RCC 7860 (cell line): ENCODE measurements at places on chromosomes 12 and 14.

GRCh38 chr14:59189786-59190368 is 1.4 kb downstream of the DAAM1 start:
- DNase-seq = peak; percentile 81

- DNase-seq = no peak
Observed at GRCh38 chr12:101951002-101951670, 73.8 kb downstream of the DRAM1 start.

- DNase-seq = no peak
Observed at GRCh38 chr14:105838591-105839424, 312.4 kb downstream of the TMEM121 start.

DNA sequence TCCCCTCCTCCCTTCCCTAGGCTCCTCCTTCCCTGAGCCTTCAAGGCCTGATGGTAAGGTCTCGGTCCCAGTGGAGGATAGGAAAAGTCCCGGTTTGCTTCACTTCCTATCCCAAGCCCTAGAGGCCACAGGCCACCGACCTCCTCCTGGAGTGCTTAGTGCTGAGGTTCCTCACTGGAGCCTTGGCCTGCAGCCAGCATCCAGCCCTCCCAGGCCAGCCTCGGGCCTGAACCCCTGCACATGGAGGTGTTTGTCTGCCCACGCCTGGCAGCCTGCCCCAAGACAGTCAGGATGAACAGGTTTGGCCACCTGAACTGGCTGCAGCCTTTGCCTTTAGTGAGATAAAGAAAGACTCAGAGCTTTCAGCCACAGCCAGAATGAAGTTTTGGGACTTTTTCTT is 15.8 kb upstream of the KRT7 start:
- peak; percentile 51 for DNase-seq

GRCh38 chr12:49529414-49529813 is 9.4 kb upstream of the KCNH3 start:
- DNase-seq = no peak

GRCh38 chr14:68199554-68200151 is 380.1 kb downstream of the RAD51B start:
- peak; percentile 7 for DNase-seq

DNA sequence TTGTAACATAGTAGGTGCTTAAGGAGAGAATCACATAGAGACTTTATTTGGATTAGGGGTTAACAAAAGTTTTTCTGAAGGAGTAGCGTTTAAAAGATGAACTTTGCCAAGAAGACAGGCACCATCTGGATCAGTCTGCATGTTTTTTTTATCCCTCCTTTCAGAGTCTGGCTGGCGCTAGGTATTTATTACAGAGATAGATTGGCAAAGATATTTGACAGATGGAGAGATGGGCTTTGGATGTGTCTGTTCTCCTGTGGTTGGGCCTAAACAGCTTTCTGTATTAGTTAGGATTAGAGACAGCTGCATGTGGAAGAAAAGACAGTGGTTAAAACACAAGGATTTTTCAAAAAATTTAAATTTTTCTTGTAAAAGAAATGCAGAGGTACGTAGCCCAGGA is 133.9 kb downstream of the C12orf75 start:
- no peak for DNase-seq

GRCh38 chr12:112066566-112066965 is 42.0 kb downstream of the NAA25 start:
- DNase-seq = no peak

DNA sequence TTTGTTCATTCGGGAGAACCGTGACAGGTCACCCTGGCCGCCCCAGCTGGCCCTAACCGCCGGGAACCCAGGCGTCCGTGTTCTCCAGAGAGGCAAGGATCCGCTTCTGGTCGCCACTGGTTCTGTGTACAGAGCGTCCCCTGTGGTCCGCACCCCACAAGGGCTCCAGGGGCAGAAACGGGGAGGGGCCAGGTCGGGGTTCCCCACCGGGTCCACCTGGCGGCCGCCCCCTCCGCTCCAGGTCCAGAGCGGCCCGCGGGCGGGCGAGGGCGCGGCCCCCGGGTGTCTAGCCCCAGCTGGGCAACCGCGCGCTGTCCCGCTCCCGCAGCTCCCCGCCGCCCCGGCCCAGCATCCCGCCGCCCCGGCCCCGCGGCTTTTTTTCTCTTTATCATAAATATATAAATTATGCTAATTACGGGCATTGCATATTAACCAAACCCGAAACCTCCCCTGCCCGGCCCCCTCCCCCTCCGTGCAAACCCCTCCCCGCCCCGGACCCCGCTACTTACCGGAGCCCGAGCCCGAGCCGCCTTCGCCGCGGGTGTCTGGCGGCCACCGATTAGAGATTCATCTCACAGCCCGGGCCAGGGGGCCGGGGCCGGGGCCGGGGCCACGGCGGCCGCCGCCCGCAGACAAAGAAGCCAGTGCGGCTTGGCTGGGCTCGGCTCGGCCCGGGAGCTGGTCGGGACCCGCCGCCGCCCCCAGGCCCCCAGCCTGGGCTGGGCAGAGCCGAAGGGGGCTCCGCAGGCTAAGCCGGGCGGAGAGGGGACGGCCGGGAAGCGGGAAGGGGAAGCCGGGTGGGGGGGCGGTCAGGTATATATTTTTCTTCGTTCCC is 512 bp downstream of the POU6F1 start:
- no peak for DNase-seq

DNA sequence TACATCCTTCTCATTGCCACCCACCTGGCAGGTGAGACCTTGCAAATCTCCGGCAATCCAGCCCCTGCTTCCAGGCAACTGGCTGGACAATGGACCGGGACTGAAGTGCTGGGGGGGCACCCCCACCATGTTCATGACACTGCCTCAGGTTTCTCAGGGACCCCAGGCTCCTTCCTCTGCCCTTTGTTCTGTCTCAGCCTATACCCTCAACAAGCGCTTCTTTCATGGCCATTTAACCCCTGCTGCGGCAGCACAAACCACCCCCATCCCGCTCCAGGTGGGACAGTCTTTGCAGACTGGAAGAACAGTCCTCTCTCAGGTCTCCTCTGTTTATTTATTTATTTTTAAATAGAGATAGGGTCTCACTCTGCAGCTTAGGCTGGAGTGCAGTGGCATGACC is 7.6 kb downstream of the ISM2 start:
- no peak for DNase-seq

- DNase-seq = no peak
Observed at GRCh38 chr12:121595520-121595919, 14.7 kb upstream of the KDM2B start.

DNA sequence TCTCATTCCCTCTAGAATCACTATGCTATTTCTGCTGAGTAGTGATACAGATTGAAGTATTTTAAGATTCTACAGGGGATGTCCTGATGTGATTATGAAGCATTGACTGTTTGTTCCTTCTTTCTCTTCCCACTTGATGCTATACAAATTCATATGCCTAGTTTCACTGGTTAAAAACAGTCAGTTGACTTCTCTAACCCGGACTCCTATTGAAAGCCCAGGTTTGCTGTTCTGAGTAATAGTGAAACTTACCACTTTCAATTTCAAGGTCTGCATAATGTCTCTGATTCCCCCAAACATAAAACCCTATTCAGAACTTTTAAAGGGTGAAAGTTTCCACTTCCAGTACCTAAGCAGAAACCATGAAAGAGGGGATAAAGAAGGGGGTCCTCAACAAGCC is 117.7 kb upstream of the RPL10L start:
- DNase-seq = no peak

- peak; percentile 6 for DNase-seq
Observed at GRCh38 chr12:4579305-4580102, 17.5 kb downstream of the DYRK4 start.

GRCh38 chr12:102992297-102992696 is 34.8 kb downstream of the ASCL1 start:
- DNase-seq = no peak

- no peak for DNase-seq
Observed at GRCh38 chr12:86723326-86723725, 467.1 kb upstream of the MGAT4C start.

DNA sequence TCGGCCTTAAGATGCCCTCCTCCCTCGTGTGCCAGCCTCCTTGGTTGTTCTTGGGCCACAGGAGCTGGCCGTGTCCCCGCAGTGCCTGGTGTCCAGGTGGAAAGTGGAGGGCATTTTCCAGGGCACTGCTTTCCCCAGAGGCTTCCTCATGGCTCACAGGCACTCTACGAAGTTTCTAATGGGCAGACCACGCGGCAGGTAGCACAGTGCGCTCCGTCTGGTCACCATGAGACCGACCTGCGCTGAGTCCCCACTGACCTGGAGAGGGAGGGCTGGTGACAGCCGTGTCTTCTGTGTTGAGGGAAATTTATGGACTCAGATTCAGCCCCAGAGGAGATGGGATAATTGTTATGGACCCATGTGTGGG is 186.3 kb downstream of the ADGRD1 start:
- no peak for DNase-seq

DNA sequence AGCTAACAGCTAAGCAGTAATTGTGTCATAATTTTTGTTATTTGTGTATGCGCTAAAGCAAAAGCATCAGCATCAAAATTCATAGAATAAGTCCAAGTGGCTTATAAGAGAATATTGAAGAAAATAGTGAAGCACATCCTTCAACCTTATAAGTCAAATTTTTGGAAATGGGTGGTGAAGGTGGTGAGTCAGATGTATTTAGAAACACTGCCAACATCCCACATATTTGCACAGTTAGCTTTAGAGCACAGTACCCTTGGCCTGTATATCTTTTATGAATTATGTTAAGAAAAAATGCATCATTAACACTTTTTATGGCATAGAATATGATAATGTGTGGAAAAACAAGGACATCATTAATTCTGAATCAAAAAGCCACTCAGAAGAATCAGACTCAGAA is 8.0 kb downstream of the SYT10 start:
- no peak for DNase-seq

- DNase-seq = no peak
Observed at GRCh38 chr14:94689985-94690400, 77.8 kb downstream of the SERPINA3 start.

DNA sequence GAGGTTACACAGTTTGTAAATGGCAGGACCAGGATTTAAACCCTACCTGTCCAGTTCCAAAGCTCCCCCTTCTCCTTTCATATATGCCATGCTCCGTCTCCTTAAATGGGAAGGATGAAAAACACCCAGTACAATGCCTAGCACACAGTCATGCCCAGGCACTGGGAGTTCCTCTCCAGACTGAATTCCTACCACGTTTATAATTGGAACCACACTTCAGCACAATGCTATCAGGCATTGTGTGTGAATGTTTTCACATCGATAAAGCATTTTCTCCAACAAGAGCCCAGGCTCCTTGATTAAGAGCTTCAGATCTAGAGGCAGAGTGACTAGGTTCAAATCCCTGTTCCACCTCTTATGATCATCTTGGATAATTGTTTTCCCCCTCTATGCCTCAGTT is 2.7 kb upstream of the NUAK1 start:
- DNase-seq = no peak

DNA sequence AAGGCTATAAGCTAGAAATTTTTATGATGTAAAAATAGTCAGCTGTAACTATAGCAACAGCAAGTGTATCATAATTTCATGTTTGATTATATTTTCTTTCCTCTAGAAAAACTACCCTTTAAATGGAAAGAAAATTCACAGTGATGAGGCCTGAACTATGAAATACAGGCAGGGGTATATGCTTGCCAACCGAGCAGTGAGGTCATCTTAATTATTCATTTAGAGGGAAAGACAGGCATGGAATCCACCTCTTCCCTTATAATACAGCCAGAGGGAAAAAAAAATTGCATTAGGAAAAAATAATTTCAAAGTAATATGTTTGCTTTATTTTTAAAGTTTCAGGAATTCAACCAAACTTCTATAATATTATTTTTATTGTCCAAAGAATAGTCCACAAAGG is 139.8 kb downstream of the EPS8 start:
- no peak for DNase-seq

GRCh38 chr12:49582850-49583249 is 14.9 kb upstream of the MCRS1 start:
- no peak for DNase-seq

GRCh38 chr12:115222220-115222619 is 538.2 kb upstream of the TBX3 start:
- no peak for DNase-seq

DNA sequence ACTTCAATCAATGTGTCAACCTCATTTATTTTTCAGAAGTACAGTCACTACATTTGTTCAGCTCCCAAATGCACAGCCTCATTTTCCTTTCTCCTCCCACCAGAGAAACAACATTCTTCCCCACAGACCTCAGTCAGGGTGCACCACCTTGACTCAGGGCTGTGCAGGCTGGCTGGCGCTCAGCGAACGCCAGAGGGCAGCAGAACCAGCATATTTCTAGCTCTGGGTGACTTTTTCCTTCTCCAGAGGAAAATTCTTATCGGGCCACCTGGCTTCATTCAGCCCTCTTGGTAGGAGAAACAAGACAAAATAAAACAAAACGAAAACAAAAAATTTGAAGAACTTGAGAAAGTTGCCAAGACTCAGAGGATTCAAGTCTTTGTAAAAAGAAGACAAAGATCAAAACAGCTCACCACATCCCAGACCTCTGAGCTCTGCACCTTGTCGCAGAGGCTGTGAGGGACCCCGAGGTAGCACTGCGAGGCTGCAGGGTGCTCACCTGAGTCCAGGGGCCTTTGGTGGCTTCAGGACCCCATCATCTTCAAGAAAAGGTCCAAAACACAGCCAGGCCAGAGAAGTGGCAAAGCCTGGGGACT is 33.7 kb downstream of the PAH start:
- DNase-seq = no peak

DNA sequence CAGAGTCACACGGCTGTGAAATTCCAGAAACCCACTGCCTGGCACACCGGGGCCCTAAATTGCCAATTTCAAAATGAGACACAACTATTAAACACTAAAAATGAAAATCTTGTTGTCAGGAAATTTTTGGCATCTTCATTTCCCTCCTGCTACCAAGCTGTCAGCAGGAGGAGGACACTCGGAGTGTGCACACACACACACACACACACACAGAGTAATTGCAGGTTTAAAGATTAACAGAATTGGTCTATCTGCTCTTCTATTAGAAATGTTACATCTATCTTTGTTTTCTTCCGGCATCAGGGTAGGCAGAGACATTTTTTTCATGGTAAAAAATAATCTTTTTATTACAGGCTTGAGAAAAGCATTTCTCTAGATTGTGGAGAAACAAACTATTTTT is 314.2 kb downstream of the EGLN3 start:
- no peak for DNase-seq
